ENCODE measurements at places on chromosomes 3 and 15.

GRCh38 chr3:165768680-165769079 is 68.5 kb downstream of the BCHE start:
- DNase-seq = no peak

DNA sequence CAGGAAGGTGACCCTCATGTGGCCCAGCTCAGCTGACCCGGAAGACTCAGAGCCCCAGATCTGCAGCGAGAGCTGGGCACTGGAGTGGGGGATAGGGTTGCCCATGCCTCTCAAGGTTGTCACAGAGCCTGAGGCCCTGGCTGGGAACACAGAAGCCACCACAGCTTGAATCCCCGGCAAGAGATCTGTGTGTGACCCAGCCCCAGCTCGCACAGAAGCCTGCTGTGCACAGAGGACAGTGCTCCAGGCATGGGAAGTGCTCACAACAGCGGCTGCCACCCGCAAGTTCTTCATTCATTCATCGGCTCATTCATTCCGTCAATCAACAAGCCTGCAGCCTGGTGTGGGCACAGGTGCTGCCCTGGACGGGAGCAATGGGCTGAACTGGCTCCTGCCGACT is 36.4 kb downstream of the DNAJB8 start:
- no peak for DNase-seq

DNA sequence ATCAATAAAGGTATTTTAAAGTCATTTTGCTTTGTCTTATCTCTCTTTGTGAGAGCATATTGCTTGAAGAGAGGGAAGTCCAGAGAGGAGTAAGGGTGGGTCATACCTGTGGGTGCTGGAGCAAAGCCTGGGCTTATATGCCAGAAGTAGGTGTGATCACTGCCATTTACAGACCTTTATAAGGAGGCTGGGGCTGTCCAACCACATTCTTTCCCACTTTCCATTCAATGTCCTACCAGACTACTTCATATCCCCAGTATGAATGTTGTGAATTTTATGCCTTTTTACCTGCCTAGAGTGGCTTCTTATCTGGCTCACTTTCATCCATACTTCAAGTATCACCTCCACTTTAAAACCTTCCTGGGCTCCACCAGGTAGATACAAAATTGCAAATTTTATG is 39.4 kb upstream of the ST6GAL1 start:
- no peak for DNase-seq

GRCh38 chr3:24410860-24411259 is 83.8 kb downstream of the THRB start:
- DNase-seq = no peak

- DNase-seq = no peak
Observed at GRCh38 chr3:12232785-12233300, 56.0 kb upstream of the PPARG start.

DNA sequence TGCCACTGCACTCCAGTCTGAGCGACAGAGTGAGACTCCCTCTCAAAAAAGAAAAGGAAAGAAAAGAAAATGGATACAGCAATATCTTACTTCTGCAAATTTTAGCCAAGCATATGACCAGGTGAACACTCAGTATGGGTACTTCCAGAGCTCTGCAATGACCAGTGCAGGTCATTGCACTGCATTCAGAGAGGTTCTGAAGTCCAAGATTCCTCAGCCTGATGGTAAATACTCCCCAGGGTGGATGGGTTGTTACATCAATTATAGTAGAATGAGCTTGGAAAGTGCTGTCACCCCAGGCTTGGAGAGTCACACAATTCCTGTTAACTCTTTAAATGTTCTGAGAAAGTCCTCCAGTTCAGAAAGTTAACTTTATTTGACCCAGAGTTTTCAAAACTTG is 103.7 kb downstream of the RPLP1 start:
- DNase-seq = no peak

DNA sequence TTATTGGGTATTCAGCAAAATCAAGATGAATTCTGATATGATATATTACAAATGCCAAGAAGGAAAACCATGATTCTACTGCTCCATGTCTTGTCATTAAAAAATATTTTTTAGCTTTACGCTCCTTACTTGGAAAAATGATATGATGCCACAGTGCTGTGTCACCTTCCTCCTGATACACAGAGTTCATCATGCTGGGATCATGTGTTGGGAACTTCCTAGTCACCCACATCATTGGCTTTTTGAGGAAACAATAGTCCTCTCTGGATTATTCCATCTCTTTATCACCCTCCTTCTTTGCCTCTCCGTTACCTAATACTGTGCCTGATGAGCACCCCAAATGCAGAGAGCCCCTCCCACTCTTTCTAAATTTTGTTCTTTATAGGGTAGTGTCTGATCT is 94.3 kb upstream of the PFN2 start:
- no peak for DNase-seq

DNA sequence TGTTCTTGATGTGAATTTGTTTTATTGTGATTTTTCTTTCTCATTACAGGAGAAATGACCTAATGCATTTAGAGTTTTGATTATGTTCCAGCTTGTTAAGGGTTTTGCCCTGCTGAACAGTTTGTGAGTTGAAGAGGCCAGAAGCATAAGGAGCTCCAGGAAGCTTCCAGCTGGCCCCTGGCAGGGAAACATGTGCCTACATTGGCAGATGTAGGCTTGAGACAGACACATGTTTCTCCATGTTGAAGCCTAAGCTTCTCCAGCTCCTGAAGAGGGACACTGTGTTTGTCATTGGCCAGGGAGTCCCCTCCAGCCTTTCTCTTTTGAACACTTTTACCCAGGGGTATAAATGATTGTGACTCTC is 88.4 kb downstream of the ASB7 start:
- DNase-seq = no peak

GRCh38 chr3:127988770-127989557 is 63.3 kb upstream of the SEC61A1 start:
- DNase-seq = no peak

DNA sequence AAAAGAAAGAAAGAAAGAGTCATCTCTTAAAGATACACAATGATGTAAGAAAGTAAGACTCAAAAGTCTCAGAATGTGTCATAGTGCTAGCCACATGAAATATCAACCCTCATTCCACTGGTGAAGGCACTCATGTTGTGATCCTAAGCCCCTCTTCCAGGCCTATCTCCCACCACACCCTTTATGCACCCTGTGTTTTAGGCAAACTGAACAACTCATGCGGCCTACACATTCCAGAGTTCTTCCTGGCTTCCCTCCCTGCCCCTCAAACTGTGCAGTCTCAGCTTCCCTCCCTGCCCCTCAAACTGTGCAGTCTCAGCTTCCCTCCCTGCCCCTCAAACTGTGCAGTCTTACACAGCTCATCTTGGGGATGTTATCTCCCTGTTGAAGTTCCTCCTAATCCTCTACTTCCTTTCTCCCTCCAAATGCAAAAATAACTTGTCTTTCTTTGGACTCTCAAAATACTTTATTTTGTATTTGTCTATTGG is 69.0 kb upstream of the FNDC3B start:
- no peak for DNase-seq

DNA sequence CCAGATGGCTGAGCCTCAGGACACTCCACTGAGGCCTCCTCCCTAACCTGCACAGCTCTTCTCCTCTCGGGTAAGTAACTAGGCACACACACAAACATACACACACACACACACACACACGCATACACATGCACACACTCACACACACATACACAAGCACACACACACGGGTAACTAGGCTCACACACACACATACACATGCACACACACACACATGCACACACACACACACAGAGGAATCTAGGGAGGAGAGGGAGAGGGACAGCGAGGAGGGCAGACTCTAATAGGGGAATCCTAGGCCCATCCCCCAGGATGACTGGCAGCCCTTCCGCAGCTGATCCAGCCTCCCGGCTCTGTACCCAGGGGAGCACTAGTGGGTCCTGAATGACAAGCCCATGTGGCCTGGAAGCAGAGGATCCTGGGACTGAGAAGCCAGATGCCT is 177.4 kb upstream of the LINGO1 start:
- DNase-seq = no peak

DNA sequence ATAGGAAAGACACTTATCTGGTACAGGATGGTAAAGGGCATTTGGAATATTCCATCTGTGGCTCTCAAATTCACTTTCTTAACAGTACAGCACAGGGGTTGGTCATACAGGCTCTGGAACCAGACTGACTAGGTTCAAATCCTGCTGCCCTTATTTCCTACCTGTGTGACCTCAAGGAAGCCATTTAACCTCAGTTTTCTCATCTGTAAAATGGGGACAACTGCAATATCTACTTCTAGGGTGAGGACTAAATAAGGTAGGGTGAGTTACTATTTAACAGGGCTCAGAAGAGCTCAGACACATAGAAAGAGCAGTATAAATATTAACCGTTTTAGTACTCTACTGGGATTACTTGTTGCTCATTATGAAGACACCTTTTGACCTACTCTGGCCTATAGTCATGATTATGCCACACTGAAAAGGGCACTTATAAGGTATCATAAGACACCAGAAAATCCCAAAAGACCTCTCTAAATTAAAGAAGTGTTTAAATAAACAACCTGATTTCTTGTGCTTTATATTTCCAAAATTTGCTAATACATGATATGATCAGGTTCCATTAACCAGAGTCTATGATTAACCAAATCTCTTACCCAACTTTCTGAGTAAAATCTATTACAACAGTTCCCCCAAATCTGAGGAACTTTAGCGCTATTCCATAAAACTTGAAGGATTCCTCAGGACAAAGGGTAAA is 6.5 kb downstream of the RFTN1 start:
- DNase-seq = no peak

DNA sequence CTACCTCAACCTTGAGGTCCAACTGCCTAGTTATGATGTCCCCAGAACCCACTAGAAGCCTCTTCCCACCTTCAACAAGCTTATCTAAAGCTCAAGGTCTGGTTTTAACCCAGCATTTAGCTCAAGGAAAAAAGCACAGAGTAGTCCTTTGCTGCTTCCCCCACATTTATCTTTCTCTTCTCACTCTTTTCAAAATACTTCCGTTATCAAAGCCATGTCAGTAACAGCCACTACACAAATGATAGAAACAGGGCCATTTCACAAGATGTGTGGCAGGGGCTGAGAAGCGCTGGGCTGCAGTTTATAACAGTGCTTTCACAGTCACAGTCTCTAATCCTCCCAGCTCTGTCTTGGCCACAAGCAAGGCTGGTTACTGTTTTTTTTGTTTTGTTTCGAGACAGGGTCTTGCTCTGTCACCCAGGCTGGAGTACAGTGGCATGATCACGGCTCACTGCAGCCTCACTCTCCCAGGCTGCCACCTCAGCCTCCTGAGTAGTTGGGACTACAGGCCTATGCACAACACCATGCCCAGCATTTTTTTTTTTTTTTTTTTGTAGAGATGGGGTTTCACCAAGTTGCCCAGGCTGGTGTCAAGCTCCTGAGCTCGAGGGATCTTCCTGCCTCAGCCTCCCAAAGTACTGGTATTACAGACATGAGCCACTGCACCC is 218.8 kb downstream of the OSBPL10 start:
- no peak for DNase-seq

GRCh38 chr15:63939531-63940130 is 105.9 kb upstream of the HERC1 start:
- DNase-seq = no peak

Data from GDM1 (cell line).